ENCODE measurements at places on chromosomes 1 and 21. TPM values are rescaled to one million over a fixed set of nuclear protein-coding genes. Genes with fewer than 3 reads are reported as not detected.

DNA sequence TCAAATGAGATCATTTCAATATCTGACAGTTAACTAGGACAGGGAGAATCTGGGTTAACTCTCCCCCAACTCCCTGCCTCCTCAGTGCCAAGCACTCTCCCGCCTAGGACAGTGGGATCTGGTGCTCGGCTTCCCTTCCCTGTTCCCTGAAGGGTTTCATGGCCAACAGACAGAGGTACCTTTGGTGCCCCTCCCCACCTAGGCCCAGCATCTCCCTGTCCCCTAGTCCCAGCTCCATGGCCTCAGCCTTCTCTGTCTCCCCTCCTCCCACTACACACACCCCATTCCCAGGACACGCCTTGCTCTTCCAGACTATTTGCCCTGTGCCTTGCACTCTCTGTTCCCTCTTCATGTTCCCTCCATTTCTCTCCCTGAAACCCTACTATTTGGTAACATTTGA, 77.1 kb downstream of the CD247 start:
- H3K27me3 ChIP-seq: peaks cover 35% of the 10 kb centered on the region
- DNase-seq: no peak
- no peaks in the 10 kb centered on the region for H3K36me3 ChIP-seq
- H3K4me3 ChIP-seq: no peak overlapping the region
- peaks cover 12% of the 10 kb centered on the region for H3K4me1 ChIP-seq

GRCh38 chr1:41045740-41046139, 24.2 kb upstream of the SLFNL1 start:
- H3K4me3 ChIP-seq: no peak overlapping the region
- peak overlapping the region; percentile 69 for H3K27ac ChIP-seq
- H3K27me3 ChIP-seq: no peaks in the 10 kb centered on the region

GRCh38 chr1:167904652-167905130, 9.2 kb downstream of the ADCY10 start:
- DNase-seq: no peak
- H3K27me3 ChIP-seq: no peaks in the 10 kb centered on the region
- H3K4me3 ChIP-seq: no peak overlapping the region
- H3K36me3 ChIP-seq: no peaks in the 10 kb centered on the region
- H3K27ac ChIP-seq: no peak overlapping the region
- H3K4me1 ChIP-seq: no peaks in the 10 kb centered on the region

GRCh38 chr1:111758373-111758772, 2.7 kb downstream of the DDX20 start:
- no peak overlapping the region for H3K4me3 ChIP-seq
- peaks cover 52% of the 10 kb centered on the region for H3K36me3 ChIP-seq
- H3K4me1 ChIP-seq: peaks cover 28% of the 10 kb centered on the region
- no peaks in the 10 kb centered on the region for H3K27me3 ChIP-seq
- no peak overlapping the region for H3K27ac ChIP-seq
- no peak for DNase-seq

RGS1 gene
- total RNA-seq: 0.74 TPM
